Gastroesophageal sphincter (tissue), 4 donors: ENCODE measurements at places on chromosomes 7 and 10. TPM values are rescaled to one million over a fixed set of nuclear protein-coding genes. Genes with fewer than 3 reads are reported as not detected.

WNT8B gene
- total RNA-seq, result not detected

CCL24 gene
- total RNA-seq, result not detected

NEUROG3 gene
- not detected for total RNA-seq

PON1 gene
- total RNA-seq, result not detected

SLC26A3 gene
- total RNA-seq, result 13.1 TPM

DENND2A gene
- 28.6 TPM for total RNA-seq

CPA4 gene
- total RNA-seq, result not detected

SYCE1 gene
- total RNA-seq, result 0.39 TPM

CLRN3 gene
- total RNA-seq, result not detected

GLRX3 gene
- total RNA-seq, result 42.3 TPM

TAS2R41 gene
- not detected for total RNA-seq

CYP3A7 gene
- total RNA-seq, result not detected

OR2AE1 gene
- not detected for total RNA-seq

PRRT4 gene
- total RNA-seq, result 0.40 TPM

AS3MT gene
- 13.1 TPM for total RNA-seq

EXOC6 gene
- 16.6 TPM for total RNA-seq

PLAC9 gene
- total RNA-seq, result 21.0 TPM

WASHC2C gene
- total RNA-seq, result 36.0 TPM

GIMAP1 gene
- 4.2 TPM for total RNA-seq

HABP2 gene
- total RNA-seq, result not detected

GDF10 gene
- 5.8 TPM for total RNA-seq

PIP gene
- not detected for total RNA-seq

LIPN gene
- not detected for total RNA-seq

RSU1 gene
- 129 TPM for total RNA-seq

ELAPOR2 gene
- 24.9 TPM for total RNA-seq

C7orf57 gene
- not detected for total RNA-seq

ADRB1 gene
- 1.8 TPM for total RNA-seq

TMEM178B gene
- total RNA-seq, result 1.2 TPM

MKLN1 gene
- 82.8 TPM for total RNA-seq

HMX2 gene
- not detected for total RNA-seq

PSD gene
- 28.6 TPM for total RNA-seq

ACTR3C gene
- total RNA-seq, result 10.0 TPM

STAMBPL1 gene
- 24.7 TPM for total RNA-seq

SSBP1 gene
- 135 TPM for total RNA-seq

WAPL gene
- total RNA-seq, result 45.4 TPM

RBP3 gene
- not detected for total RNA-seq

ZCCHC24 gene
- total RNA-seq, result 60.5 TPM
